NK-92 treated with Interleukin-12 subunit alpha and Interleukin-12 subunit beta, amount 100 ng/mL, for 24 hours (cell line): ENCODE measurements at places on chromosomes 5 and 9.

GRCh38 chr5:153896701-153897100 lies 142.0 kb downstream of the FAM114A2 start:
- no peak for DNase-seq

GRCh38 chr5:157516626-157517325 lies 56.8 kb downstream of the NIPAL4 start:
- DNase-seq: no peak

DNA sequence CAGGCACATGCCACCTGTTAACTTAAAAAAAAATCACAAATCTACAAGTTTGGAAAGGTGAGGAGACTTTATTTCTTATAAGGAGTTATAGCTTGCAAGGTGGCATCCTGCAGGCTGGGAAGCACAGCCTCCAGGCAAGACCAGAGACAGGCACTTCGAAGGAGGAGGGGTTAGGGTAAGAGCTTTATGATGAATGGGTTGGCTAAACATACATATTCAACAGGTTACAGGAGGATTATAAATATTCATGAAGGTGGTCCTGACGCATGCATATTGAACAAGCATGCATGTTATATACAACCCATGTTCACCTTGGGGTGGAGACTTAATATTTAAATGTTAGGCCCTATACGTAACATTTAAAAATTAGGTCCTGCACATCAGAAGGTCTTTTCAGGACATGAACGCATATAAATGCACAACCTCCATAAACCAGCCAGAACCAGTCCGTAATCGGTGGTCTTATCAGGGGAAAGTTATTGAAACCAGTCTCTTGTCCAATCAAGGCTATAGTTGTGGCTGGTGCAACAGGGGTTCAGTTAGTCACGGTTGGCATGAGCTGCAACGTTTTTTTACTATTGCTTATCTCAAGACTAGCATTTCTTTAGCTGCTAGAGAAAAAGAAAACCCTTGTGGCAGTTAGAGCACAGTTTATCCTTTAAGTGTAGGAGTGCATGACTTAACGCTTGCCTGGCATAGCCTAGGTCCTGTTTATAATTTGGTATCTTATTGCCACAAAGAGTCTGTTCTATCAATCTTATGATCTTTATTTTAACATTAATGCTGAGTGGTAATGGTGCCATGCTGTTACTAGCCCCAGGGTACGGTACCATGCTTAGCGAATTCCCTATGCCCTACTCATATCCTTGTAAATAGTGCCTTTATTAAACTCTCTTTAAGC lies 72.7 kb downstream of the C9orf57 start:
- no peak for DNase-seq

DNA sequence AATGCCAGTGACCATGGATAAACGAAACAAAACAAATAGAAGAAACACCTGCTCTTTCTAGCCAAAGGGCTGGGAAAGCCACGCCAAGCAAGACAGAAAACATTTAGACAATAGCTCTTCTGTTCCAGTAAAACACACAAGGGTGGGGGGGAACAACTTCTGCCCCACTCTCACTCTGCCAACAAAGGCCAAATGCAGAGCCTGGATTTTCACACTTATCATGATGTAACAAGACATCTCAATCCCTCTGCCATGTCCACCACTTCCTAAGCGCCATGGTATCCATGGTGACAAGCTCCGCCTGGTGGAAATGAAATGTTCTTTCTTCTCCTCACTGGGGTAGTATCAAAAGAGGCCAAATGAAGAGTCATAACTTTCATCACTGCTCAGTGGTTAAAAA lies 60.6 kb downstream of the DRD1 start:
- no peak for DNase-seq

- DNase-seq: no peak
Observed at GRCh38 chr9:69425136-69425801, 100.3 kb downstream of the ENTREP1 start.

GRCh38 chr9:136855461-136856078 lies 3.4 kb downstream of the MAMDC4 start:
- no peak for DNase-seq

DNA sequence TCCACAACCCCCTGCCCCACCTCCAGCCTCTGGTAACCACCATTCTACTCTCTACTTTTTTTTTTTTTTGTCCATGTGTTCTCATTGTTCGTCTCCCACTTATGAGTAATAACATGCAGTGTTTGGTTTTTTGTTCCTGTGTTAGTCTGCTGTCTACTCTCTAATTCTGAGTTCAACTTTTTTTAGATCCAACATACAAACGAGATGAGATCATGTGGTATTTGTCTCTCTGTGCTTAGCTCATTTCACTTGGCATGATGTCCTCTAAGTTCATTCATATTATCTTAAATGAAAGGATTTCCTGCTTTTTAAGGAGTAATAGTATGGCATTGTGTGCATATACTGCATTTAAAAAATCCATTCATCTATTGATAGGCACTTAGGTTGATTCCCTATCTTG lies 130.9 kb downstream of the NMUR2 start:
- DNase-seq: no peak

DNA sequence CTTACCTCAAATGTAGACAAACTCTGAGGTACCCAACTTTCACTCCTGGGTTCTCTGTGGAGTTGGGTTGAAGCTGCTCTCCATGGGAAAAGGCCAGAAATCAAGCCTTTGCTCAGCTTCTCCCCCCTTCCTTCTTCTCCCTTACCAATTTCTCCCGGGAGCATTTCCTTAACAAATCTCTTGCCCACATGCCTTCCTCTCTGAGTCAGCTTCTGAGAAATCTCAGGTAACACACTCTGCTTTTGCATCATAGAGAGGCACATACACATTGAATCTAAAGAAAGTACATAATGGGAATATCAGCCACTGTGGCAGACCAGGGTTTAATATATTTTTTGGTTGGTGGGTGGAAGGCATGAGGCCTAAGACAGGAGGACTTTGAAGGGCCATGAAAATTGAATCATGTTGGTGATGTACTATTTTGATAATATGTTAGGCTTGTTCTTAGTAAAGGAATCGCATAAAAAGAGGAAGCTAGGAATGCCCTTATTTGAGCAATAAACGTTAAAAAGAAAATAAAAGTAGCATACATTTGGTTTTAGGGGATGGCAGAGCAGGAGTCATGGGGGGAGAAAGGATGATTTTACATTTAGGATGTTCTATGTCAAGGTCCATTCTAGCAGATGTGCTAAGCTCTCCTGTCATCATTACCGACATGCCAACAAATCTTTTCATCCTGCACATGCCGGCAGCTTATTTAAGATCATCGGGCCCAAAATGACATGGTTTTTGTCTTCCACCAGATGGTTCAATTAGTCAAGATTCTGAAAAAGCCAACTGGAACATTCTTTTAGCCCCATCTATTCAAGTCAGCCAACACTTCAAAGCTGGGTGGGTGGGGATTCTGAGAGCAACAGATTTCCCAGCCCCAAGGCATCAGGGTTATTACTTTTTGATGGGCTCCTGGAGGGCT lies 199.5 kb upstream of the CLINT1 start:
- DNase-seq: no peak

DNA sequence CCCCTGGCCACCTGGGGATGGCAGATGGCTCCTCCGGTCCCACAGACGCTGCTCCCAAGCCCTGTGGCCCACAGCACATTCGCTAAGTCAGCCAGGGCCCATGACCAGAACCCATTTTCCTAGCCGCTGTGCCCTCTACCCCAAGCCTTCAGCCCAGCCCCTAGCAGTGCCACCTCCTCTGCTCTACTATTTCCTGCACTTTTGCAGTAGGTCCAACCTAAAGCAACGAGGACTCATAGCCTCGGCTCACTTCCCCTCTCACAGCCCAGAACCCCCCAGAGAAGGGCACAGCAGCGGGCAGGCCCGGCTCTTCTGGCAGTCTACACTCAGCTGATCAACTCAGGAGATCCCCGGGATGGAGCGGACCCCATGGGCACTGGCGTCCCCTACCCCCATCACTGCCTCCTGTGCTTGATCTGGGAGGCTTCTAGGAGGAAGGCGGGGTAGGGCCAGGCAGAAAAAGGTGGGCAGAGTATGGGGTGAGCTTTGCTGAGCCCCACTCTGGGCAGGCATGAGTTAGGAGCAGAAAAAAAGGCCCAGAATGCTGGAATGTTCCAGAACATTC lies 111.2 kb downstream of the ZNF354C start:
- no peak for DNase-seq

- no peak for DNase-seq
Observed at GRCh38 chr5:23648656-23649055, 141.2 kb downstream of the PRDM9 start.
